Posterior vena cava (tissue), 2 donors: ENCODE measurements at places on chromosomes 12 and 14.

DNA sequence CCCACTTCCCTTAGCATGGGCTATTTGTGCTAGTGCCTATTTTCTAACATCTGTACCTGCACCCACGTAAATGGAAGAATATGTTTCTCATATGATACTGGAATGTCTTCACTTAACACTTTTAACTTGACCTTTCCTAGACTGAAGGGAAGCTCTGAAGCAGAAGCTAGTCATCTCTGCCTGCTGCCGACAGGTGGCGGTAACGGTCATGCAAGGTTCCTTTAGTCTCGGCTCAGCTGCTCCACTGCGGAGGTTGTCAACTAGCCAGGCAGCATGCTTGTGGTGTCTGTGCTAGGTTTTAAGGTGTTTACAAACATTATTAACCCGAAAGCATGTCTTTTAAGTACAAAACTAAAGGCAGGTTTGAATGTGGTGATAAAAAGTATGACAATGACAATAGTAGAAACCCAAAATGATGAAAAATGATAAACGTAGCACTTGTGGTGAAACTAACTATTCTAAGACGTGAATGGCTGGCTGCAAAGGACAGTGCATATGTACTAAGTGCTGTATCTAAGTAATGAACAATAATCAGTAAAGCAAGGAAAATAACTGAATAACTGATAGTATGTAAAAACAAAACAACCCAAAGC lies 117.2 kb downstream of the GRIN2B start:
- peak; percentile 91 for DNase-seq

- no peak for DNase-seq
Observed at GRCh38 chr12:30813525-30814294, 59.0 kb upstream of the CAPRIN2 start.

DNA sequence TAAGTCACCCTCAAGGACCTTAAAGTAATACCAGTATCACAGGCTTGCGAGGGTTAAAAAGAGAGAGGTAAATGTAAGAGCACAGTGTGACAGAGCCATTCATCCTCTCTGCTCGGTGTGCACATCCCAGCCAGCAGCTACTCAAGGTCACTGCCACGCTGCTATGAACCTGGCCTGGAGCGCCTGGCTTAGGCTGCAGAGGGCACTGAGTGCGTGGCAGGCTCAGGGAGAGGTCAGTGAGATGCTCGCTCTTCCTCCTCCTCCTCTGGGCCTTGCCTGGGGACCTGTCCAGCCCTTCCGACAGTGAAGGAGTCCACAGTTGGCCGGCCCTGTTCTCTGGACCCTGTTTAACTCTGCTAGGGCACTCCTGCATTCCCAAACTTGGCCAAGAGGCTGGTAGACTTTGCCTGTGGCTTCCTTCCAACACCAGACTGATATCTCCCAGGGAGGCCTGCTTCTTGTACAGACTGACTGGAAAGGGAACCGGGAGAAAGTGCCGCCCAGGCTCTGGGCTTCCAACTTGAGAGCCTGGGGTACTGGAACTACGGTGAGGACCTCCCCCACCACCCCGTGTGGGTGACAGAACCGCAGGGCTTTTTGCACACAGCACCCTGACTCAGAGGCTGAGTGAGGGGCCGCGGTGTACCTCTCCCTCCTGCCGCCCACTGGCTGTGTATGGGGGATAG lies 62.6 kb upstream of the CORO1C start:
- no peak for DNase-seq

- no peak for DNase-seq
Observed at GRCh38 chr12:110906985-110907384, 13.4 kb downstream of the MYL2 start.

DNA sequence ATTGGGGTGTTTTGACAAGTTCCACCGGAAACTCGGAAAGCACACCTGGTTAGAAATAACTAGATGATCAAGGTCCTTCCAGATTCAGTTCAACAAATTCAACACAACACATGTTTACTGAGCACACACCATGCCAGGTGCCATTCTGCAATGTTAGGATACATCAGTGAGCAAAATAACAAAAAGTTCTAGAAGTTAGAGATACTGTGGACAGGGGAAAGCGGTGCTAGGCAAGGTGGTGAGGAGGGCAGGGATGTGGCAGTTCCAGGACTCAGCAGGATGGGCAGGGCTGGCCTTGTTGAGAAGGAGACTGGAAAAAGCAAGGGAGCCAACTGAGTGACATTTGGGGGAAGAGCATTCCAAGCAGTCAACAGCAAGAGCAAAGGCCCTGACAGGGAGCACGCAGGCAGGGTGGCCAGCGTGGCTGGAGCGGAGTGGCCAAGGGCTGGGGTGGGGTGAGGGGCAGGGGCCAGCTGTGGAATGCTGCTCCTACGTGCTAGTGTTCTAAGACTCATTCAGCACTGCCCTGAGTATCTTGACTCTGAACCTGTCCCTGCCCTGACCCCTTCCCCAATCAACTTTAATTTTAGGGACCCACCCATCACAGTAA lies 19.4 kb upstream of the FAIM2 start:
- peak; percentile 87 for DNase-seq

DNA sequence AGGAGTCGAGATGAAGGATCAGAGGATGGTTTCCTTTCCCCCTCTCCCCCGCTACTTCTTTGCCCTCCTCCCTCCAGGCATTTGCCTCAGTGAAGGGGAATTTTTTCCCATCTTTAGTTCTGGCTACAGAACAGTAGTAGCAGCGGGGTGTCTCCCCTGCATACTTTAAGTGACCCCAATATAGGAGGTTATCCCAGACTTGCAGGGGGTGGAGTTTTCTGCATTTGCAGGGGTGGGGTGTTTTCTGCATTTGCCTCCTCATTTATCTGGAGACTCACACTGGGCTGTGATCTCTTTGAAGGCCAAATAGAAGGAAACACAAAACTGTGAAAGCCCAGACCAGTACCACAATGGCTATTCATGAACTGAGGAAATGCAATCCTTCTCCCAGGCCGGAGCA lies 19.8 kb downstream of the PTPRB start:
- no peak for DNase-seq

DNA sequence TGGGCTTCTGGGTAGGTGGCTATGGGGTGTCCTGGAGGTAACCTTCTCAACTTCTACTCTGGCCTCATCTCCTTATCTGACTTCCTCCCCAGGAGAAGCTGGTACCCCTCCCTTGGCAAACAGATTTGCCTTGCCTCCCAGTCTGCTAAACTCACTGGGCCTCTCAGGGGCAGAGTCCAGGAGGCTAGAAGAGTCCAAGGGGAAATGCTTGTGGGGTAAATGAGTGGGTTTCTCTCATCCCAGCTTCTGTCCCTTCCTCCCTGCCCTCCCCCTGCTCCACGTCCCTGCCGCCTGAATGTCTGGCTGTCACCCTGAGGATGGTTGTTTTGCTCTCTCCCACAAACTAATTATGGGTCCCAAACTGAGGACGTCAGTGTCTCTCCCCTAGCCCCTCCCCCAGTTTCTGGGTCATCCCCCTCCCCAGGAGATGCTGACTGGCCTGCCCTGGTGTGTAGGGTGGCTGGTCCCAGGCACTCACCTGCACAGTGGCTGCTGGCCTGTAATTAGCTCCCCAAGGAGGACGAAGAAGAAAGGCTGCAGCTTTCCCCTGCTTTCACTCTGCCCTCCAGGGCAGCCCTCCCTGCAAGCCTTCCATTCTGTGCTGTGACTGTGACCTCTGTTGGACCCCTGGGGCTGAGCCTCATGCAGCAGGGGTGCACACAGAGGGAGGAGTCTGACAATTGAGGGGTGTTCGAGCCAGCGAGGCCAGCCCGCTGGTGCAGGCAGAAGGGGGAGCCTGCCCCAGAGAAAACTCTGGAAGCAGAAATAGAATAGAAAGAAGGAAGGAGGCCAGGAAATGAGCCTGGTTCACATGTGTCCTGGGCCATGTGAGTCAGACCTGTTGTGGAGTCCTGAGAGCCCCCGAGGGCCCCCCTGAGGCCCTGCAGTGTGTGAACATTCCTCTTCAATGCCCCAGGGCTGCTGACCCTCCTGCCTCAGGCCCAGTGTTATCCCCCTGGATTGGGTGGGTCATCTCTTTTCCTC lies at the start of gene LRP1-AS:
Gene LRP1-AS (minus strand): TSS at position 659 of the 984 bp plus-strand sequence.
- DNase-seq = no peak

DNA sequence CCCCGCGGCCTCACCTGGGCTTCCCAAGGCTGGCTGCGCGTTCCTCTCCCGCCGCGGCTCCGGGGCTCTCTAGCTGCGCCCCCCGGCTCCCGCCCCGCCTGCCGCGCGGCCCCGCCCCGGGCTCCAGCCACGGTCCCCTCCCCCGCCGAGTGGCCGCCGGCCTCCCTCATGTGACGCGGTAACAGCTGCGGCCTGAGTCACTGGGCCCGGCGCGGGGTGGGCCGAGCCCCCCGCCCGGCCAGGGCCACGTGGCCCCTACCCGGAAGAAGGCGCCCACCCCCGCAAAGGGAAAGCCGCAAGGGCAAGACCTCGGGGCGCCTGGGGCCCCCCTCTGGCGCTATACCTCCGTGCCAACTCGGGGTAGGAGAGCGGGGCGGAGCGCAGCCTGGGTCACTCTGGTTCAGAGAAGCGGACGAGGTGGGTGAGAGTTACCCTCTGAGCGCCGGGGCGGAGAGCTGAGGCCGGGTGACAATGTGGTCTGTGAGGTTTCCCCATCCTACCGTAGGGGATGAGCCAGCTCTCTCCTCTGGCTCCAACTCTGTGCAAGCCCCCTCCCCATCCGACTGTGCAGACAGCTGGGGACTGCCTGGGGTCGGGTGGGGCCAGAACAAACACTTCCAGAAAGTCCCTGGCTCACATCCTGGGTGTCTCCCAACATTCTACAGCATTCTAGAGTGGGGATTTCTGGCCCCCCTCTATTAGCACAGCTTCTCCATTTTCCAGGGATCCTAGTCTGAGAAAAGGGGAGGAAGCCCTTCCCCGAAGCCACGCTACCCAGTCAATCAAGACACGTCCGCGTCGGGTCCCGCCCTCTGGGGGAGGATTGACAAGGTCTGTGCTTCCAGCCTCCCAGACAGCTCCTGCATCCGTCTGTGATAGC lies at the start of gene CD63:
Gene CD63 (minus strand): TSS at position 71 of the 880 bp plus-strand sequence. CDS start 668 bp downstream, outside the sequence.
- DNase-seq = peak; percentile 97

- DNase-seq = no peak
Observed at GRCh38 chr14:90511795-90512328, 115.0 kb downstream of the CALM1 start.

DNA sequence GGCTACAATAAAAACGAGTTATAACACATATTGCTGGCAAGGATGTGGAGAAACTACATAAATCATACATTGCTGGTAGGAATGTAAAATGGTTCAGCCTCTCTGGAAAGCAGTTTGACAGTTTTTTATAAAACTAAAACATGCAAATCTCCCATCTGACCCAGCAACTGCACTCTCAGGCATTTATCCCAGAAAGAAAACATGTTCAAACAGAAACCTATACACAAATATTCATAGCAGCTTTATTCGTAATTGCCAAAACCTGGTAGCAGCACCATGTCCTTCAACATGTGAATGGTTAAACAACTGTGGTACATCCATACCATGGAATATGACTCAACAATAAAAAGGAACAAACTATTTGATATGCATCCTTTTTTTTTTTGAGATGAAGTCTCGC lies 10.1 kb upstream of the TMCC3 start:
- DNase-seq = no peak

GRCh38 chr12:20366776-20367409 lies 1.4 kb upstream of the PDE3A start:
- DNase-seq = no peak

GRCh38 chr12:57262126-57262822 lies 11.3 kb upstream of the STAC3 start:
- DNase-seq = no peak

DNA sequence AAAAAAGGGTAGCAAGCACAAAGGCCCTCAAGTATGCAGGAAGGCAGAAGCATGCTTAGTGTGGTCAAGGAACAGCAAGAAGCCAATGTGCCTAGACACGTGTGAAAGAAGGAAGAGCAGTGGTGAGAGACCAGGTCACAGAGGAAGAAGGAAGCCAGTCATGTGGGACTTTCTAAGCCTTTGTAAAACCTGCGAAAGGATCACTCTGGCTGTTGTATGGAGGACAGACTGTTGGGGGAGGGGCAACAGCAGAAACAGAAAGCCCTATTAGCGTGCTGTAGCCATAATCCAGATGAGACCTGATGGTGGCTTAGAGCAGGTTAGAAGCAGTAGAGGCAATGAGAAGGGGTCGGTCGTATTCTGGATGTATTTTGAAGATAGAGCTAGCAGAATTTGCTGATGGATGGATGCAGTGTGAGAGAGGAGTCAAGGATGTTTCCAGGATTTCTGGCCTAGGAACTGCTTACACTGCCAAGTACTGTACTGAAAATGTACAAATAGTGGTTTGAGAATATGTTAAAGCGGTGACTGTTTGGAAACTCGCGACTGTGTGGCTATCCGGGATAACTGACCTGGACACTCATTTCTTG lies 5.7 kb upstream of the MLF2 start:
- DNase-seq = no peak

DNA sequence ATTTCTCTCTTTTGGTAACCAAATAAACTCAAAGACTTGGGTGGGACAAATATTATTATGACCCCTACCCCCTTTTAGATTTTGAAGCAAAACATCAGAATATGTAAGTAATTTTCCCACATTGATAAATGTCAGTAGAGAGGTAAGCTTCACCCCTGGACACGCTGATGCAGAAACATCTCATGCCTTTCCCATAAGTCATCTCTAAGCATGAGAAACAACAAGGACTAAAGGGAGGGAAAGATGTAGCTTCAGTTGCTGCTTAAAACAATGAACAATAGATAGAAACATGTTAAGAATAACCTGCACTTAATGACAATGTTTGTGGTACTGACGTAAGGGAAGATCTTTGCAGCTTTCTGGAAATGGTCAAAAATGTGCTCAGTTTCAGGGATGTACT lies 56.3 kb upstream of the SLC8A3 start:
- DNase-seq = no peak

DNA sequence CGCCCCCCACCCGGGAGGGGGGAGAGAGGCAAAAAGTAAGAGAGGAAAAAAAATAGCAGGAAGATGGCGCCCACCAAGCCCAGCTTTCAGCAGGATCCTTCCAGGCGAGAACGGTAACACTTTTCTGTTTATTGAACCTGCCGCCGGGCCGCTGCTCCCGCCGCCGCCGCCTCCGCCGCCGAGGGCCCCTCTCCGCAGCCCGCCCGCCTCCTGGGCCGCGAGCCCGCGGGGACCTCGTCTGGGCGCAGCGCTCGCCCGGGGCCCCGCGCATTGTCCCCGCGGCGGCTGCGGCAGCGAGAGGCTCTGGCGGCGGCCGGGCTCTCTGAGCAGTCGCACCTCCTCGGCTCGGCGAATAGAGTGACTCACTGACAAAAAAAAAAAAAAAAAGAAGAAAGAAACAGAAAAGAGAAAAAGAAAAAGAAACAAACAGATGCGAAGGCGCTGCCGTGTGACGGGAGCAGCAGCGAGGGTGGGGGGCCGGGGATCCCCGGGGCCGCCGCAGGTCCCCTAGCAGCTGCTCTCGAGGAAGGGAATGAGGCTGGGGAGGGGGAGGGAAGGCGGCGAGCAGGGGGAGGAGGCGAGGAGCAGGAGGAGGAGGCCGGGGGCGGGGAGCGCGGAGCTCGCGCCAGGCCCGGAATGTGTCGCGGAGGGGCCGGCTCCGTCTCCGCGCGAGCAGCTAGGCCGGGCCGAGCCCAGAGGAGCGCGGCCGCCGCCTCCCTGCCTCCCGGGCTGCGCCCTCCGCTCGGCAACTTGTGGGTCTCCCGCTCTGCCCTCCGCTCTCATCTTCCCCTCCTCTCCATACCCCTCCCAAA lies 781 bp downstream of the NPAS3 start:
- peak; percentile 91 for DNase-seq
